ENCODE measurements at places on chromosomes 2 and 18.

- no peak for DNase-seq
Measured at GRCh38 chr2:9610781-9611548, 19.8 kb downstream of the YWHAQ start.

DNA sequence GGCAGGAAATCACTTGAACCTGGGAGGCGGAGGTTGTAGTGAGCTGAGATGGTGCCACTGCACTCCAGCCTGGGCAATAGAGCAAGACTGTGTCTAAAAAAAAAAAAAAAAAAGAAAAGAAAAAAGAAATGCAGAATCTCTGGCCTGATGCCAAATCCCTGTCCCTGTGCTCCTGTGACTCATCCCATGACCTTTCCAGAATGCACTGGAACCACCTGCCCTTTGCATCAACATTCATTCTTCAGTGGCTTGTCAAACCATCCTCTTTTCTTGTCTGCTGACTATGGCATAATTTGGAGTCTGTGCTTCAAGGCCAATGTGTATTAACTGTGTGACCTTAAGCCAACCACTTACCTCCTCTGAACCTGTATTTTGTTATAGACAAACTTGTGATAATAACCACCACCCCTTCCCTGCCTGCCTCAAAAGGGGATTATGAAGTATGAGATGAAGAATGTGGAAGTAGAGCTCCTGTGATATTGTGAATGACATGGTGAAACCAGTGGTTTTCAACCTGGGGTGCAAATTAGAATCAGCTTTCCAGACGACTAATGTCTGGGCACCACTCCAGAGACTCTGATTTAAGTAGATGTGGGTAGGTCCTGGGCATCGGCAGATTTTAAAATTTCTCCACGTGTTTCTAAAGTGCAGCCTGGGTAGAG lies 189.3 kb downstream of the CLIP4 start:
- DNase-seq = no peak

DNA sequence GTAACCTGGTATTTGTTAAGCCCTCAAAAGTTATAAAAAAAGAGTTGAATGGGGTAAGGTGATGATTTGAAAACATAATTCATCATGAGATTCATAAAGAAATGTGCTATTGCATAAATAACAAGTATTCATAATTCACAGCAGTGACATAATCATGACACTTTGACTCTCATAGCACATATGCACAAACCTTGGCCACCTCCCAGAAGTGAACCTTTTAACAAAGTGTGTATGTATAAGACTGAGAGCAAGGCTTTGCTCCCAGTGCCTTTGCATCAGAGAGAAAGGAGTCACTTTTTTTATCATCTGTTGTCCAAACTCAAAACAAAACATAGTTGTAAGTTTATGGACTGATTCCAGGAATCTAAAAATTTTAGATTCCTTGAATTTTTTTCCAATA lies 15.0 kb upstream of the HTR2B start:
- no peak for DNase-seq

DNA sequence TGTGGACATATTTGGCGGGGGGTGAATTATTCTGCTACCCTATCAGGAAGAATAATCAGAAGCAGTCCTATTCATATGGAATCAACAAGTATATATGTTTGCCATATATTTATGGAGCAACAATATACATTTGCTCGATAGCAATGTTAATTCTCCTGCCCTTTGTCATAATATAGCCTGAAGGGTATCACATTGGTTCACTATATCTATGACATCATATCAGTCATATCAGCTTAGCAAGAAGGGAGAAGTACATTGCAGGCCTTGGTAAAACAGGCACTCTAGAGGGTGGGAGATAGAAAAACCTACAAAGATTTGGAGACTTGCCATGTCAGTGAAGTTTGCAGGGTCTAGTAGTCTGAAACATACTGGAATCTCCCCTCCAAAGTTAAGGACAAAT lies 128.4 kb downstream of the ATL2 start:
- DNase-seq = no peak

DNA sequence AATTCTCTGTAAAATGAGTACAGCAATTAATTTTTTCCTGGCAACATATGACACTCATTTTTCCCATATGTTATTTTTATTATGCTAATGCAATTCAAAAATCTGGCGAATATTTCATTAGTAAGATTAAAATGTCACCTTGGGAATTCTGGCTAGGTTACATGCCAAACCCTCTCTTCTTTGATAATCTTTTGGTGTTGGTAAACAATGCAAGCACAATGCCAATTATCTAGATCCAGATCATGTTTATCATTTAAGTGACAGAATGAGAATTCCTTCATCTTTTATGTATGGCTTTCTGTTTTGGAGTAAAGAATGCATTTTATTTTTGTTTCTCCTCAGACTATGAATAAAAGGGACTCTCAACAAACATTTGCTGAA lies 33.7 kb downstream of the GPR75 start:
- no peak for DNase-seq

GRCh38 chr2:233091595-233092375 lies 31.6 kb downstream of the INPP5D start:
- no peak for DNase-seq

- DNase-seq = peak; percentile 27
Measured at GRCh38 chr2:152047824-152048471, 50.9 kb downstream of the CACNB4 start.

DNA sequence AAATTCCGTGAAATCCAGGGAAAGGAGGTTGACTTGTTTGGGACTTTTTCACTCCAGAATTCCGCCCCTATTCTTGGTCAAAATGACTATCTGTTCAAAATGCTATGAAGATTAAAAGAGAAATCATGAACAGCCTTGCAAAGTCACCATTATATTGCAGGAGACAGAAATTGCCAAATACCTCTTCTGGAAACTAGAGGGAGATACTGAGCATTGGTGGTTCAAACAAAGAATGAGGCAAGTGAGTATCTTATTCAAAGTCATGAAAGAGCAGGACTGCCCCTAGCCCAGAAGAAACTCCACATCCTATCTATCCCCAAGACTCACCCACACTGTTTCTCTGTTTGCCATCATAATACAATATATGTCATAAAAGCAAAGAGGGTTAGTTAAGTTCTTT lies 862.3 kb upstream of the POU3F3 start:
- DNase-seq = no peak

GRCh38 chr18:4198956-4199355 lies 256.2 kb downstream of the DLGAP1 start:
- DNase-seq = no peak

- DNase-seq = no peak
Measured at GRCh38 chr2:39218391-39218790, 25.4 kb downstream of the CDKL4 start.

- DNase-seq = no peak
Measured at GRCh38 chr2:189159273-189159672, 20.3 kb downstream of the COL5A2 start.

GRCh38 chr2:158194229-158194628 lies 92.6 kb downstream of the UPP2 start:
- DNase-seq = no peak

DNA sequence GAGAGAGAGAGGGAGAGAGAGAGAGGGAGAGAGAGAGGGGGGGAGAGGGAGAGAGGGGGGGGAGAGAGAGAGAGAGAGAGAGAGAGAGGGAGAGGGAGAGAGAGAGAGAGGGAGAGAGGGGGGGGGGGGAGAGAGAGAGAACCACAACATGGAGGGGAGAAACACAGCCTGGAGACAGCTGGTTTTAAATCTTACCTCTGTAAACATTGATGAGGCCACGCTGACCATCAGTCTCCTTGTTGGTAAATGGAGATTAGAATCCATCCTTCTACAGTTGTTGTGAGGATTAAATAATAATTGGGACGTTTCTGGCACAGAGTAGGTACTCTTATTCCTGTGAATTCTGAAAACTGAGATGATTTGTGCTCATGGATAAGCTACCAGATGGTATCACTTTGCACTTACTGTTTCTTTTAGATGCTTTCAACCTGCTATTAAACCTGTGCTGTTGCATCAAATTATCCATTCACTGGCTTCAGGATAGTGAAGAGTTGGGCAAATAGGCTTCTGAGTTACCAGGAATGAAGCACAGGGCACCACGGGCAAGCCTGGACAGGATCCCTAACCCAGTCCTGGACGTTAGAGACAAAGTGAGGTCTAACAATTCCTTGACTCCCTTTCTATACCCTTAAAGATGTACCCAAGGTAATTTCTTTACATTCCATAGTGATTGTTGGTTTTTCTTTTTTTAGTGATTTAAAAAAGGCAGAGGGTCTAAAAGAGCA lies 318.1 kb downstream of the ZNF521 start:
- DNase-seq = no peak

GRCh38 chr18:53126210-53126609 lies 786.2 kb downstream of the DCC start:
- DNase-seq = no peak

DNA sequence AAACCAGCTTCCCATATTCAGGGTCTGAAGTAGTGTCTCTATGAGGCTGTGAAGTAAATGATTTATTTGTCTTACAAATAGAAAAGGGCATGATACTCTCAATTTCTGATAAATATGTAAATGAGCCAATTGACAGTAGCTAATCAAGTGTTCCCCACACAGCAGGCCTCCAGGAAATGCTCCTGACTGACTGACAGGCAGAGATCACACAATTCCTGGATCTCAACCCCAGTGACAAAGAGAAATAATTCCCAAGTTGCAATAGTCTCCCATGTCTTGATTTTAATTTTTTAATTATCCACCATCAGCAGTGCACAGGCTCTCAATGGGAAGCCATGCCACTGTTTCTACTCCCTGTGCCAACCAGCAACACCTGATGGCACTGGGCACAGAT lies 390.4 kb downstream of the SOX11 start:
- DNase-seq = no peak

DNA sequence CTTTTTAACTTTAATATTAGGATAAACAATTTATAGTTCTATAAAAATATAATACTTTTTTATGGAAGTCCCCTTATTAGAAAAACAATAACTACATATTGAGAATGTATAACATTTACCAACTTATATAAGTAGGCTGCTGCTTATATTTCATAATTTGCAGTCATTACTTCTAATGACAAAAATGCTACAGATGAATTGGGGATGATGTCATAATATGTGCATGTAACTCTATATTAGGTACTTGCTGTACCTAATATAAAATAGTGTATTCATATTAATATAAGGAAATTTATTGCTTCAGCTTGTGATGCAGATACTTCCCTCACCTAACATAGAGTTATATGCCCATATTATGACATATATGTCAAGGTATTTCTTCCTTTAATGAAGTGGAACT lies 100.7 kb downstream of the GALNT13 start:
- DNase-seq = no peak

GRCh38 chr18:65811307-65811706 lies 60.5 kb downstream of the CDH7 start:
- no peak for DNase-seq

GRCh38 chr2:62180975-62181374 lies 14.9 kb upstream of the B3GNT2 start:
- DNase-seq = no peak

GRCh38 chr2:207729465-207729998 lies 18.1 kb downstream of the CCNYL1 start:
- no peak for DNase-seq
